SK-N-SH (cell line): ENCODE measurements at places on chromosomes 16 and 17. TPM values are rescaled to one million over a fixed set of nuclear protein-coding genes. Genes with fewer than 3 reads are reported as not detected.

The KRTAP4-1 gene
- polyA plus RNA-seq = not detected in 2 replicates

The BRICD5 gene
- polyA plus RNA-seq = 2.3 and 3.4 TPM in 2 replicates

The CDH3 gene
- polyA plus RNA-seq = not detected in 2 replicates

The PDE6G gene
- 4.4 and 5.0 TPM in 2 replicates for polyA plus RNA-seq

The HBA2 gene
- not detected in 2 replicates for polyA plus RNA-seq

The PNMT gene
- 0.05 and 0.07 TPM in 2 replicates for polyA plus RNA-seq

The ARHGDIG gene
- 4.8 and 4.9 TPM in 2 replicates for polyA plus RNA-seq
